ENCODE measurements at places on chromosomes 5 and 9. TPM values are rescaled to one million over a fixed set of nuclear protein-coding genes. Genes with fewer than 3 reads are reported as not detected.

Gene TIMD4
- total RNA-seq, result 12.3 TPM

Gene ARL10
- total RNA-seq, result 3.1 TPM

Gene LCN9
- not detected for total RNA-seq

Gene FAT2
- not detected for total RNA-seq

Gene SNCB
- 1.2 TPM for total RNA-seq

Gene PRUNE2
- total RNA-seq, result 0.18 TPM

Gene RFX3
- 14.2 TPM for total RNA-seq

Gene ADRB2
- total RNA-seq, result 0.29 TPM

Gene FOXI1
- not detected for total RNA-seq

Gene ESM1
- total RNA-seq, result not detected

Gene TPD52L3
- total RNA-seq, result not detected

- DNase-seq, result no peak
These were observed 243.0 kb downstream of the CDH10 start for GRCh38 chr5:24401773-24402172.

DNA sequence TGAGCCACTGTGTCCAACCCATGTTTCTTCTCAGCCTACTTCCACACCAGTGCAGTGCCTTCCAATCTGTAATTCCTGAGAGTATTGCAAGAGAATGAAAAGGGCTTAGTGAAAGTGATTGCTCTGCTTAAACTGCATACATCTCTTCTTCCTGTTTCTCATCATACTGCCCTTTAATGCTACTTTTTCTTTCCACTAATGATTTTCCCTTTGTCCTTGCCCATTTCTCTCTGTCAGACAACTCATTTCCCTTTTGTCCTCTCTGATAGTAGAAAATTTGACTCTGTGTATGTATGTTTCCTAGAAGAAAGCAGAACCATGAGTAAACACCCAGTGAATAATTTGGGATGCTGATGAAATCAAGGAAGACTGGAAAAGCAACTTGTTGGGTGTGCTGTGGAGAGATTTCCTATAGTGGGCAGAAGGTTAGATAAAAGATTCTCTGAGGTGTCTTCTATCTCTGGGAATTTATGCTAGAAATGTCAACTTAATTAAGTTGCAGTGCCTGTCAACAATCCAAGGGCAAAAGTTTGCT lies 102.2 kb upstream of the CHD1 start:
- no peak for DNase-seq

DNA sequence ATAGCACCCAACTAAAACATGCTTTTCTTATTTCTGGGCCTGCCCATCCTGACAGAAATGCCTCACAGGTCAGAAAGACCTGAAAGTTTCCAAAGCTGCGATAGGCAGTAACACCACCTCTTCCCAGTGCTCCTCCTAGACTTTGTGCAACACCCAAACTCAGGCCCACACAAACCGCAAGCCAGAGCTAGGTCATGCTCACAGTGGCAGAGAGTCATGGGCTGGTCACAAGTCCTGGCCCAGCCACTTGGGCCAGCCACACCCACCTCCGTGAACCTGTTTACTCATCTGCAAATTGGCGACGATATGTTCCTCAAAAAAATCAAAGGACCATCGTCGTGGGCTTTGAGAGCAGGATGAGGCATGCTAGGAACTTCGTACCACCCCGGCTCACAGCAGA lies 44.0 kb upstream of the SLC25A51 start:
- DNase-seq, result no peak

DNA sequence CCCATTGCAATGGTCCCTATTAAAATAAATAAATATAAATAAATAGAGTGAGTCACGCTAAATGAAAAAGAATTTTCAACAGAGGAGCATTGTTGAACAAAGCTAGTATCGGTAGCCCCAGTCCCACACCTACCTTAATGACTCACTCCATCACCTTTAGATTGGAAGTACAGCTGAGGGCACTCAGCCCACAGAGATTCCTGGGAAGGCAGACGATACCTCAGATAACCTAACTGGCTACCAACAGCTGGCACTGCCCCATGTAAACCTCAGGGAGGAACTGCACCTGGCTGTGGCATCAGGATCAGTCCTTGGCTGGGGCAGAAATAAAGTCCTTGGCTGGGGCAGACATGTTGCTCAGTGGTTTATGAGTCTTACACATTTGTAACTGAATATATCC lies 49.3 kb downstream of the SPRY4 start:
- DNase-seq, result no peak

GRCh38 chr5:138605254-138605972 lies 30.2 kb upstream of the HSPA9 start:
- no peak for DNase-seq

DNA sequence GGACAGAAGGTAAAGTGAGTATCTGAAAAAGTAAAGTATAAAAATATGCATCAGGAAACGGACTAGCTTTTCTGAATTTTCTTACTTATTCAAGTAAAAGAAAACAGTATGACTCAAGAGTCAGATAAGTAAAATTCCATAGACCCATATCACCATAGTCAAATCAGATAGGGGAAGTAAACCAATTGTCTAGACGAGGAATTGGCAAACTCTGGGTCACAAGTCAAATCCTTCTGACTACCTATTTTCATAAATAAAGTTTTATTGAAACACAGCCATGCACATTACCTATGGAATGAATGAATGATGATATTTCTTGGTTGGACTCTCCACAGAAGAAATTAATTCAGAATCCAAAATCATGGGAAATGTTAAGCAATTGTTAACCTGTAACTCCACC lies 59.1 kb upstream of the TMC1 start:
- DNase-seq, result no peak

DNA sequence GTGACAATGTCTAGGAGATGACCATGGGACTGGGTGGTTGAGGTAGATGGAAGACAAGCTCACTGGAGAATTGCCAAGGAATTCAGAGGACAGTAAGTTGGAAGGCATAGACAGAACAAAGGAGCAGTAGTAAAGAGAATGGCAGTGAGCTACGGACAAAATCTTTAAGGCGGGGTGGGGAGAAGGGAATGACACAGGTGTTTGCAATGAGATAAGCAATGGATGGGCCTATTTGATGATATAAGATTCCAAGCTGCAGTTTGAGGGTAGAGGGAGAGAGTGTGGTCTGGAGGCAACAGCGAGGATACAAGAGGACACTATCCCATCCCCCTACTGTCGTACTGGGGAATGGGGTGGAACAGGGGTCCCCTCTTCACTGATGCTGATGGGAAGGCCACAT lies 14.4 kb downstream of the PTTG1 start:
- no peak for DNase-seq

- no peak for DNase-seq
These were observed 24.8 kb downstream of the ABLIM3 start for GRCh38 chr5:149166128-149166527.

GRCh38 chr9:110764006-110764405 lies 95.4 kb downstream of the MUSK start:
- no peak for DNase-seq

DNA sequence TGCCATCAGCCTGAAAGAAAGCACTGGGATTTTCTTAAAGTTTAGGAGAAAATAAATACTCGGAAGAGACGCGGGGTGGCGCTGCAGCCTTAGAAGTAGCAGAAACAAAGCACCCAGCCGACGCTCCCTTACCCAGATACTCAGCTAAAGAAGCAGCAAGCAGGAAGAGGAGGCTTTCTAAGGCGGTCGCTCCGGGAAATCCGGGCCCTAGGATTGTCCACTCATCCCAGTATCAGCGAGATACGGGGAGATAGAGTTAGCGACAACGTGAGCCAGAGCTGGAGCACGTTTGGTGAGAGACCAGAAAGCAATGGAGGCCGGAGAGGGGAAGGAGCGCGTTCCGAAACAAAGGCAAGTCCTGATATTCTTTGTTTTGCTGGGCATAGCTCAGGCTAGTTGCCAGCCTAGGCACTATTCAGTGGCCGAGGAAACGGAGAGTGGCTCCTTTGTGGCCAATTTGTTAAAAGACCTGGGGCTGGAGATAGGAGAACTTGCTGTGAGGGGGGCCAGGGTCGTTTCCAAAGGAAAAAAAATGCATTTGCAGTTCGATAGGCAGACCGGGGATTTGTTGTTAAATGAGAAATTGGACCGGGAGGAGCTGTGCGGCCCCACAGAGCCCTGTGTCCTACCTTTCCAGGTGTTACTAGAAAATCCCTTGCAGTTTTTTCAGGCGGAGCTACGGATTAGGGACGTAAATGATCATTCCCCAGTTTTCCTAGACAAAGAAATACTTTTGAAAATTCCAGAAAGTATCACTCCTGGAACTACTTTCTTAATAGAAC lies at the start of gene PCDHB2:
Gene PCDHB2 (plus strand): TSS at position 135 of the 782 bp plus-strand sequence. CDS start 176 bp downstream, at position 311.
- DNase-seq, result no peak

- DNase-seq, result no peak
These were observed 1147.7 kb upstream of the WWC1 start for GRCh38 chr5:167143716-167144115.

- DNase-seq, result no peak
These were observed 149.2 kb upstream of the ARRDC3 start for GRCh38 chr5:91532281-91532680.

- no peak for DNase-seq
These were observed 55.1 kb upstream of the NR5A1 start for GRCh38 chr9:124562328-124562727.

- DNase-seq, result no peak
These were observed 50.3 kb downstream of the MAN2A1 start for GRCh38 chr5:109739741-109740728.

- DNase-seq, result peak; percentile 88
These were observed at the start of gene DCAF12 for GRCh38 chr9:34126207-34127034. Gene DCAF12, minus strand, starts transcription at chr9:34126698. Its CDS starts 267 bp downstream, at chr9:34126431.

DNA sequence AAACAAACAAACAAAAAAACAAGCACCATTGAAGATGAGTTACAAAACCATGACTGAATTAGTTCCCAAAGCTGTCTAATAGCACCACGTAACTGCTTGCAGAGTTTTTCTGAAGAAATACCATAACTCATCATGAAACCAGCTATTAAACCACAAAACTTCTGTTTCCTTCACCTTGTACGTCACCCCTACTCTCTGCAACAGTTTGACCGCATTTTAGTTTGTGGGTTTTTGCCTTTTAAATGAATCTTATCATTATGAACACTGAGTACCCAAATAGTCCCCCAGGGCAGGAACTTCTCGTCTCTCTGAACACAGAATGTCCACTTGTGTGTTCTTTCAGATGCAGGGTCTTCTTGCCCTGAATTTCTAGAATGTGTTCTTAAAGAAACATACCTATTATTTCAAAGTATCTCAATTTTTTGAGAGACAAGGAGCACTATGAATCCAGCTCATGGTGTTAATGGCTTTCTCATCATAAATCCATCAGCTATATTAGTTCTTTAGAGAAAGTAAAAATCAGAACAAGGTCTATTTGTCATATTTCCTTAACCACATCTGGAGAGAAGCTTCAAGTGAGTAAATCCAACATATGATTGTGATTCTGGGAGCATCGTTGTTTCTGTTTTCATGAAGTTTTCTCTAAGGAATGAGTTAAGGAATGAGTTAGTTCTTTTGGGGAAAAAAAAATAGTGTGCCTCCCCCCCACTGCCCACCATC lies 210.6 kb downstream of the AUH start:
- DNase-seq, result peak; percentile 49

- DNase-seq, result no peak
These were observed 61.6 kb upstream of the GNE start for GRCh38 chr9:36319806-36320205.

DNA sequence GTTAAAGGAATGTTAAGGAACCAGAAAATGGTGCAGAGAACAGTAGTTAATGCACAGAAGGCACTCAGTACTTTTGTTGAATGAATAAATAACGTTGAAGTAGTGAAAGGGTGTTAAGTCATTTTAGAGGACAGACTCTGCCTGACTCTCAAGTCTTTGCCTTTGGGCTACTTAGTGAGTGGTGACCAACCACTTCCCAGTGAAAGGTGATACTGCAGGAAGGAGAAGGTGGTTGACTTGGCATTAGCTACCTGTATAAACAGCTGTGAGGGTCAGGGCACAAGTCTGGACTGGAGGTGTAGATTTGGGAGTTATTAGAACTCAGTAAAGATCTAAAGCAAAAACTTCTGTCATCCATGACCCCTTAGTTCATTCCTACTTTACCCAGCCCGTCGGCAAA lies 4.9 kb upstream of the SHB start:
- no peak for DNase-seq

DNA sequence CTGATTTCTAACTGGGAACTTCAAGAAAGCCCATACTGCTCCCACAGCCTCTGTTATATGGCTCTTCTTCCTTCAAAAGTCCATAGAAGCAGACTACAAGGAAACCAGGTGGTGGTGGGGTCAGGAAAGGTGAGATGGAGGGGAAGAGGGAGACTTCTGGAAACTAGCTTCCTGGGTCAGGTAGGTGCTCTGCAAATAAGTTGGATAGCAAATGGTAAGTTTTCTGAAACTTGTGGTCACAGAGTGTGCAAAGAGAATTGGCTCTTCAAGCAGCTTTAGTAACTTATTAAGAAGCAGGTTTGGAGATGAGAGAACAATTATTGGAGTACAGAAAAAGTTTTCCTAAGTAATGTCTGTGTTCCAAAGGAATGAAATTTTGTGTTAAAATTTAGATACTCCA lies 316.9 kb downstream of the ADGRV1 start:
- DNase-seq, result no peak

DNA sequence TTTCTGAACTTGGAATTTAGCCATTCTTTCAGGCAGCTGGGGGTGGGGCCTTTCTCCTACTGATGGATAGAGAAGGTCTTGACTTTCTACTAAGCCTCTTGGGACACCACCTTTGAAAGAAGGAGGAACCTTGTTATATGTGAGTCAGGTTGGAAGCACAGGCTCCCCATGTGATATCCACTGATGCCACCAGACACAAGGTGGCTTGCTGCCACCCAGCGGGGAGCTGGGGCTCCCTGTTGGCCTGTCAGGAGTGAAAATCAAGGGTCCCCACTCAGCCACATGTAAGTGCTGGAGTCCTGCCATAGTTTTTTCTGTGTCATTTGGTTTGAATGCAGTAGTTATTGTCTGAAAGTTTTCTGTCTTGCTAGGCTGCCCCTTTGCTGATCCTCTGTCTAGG lies 252.4 kb upstream of the NFIL3 start:
- DNase-seq, result no peak

DNA sequence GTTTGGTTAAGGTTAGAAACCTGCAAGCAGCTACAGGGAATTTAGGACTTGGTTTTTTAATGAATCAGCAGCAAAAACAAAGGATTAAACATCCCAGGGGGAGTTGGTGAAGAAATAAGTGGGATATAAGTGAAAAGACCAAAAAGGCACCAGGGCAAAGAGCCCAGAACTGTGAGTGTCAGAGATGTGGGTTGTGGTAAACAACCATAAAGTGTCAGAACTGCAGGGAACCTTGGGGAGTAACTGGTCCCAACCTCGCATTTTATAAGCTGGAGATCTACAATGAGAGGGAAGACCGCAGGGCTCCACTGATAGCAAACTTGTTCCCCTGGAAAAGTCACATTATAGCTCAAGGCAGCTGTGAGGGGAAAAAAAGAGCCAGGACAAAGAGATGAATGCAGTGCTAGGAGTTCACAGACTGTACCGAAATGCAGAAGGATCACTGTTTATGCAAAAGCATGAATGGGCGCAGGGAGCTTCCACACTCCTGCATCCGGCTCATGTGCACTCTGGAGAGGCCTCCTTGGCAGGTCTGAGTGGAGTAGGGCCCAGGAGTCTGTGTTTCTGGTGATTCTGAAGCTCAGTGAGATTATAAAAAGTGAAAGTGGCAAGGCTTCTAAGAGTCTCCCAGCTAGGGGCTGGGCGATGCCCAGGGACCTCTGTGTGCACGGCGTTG lies 156.3 kb downstream of the GOLPH3 start:
- no peak for DNase-seq

GRCh38 chr5:134738963-134739661 lies 764 bp downstream of the CAMLG start:
- peak; percentile 32 for DNase-seq

- DNase-seq, result no peak
These were observed 174.5 kb downstream of the DOCK8 start for GRCh38 chr9:389159-389558.

Measured in activated naive CD4-positive, alpha-beta T cell treated with anti-CD3 and anti-CD28 coated beads, Interleukin-2, amount 50 U/mL, for 72 hours (primary cell).